ENCODE measurements at places on chromosomes 7 and 10.

- DNase-seq = no peak
Observed at GRCh38 chr7:131819891-131820290, 263.5 kb upstream of the PODXL start.

- no peak for DNase-seq
Observed at GRCh38 chr10:126397640-126398382, 9.5 kb upstream of the ADAM12 start.

GRCh38 chr7:149449897-149450296 lies 11.0 kb downstream of the ZNF777 start:
- DNase-seq = no peak

DNA sequence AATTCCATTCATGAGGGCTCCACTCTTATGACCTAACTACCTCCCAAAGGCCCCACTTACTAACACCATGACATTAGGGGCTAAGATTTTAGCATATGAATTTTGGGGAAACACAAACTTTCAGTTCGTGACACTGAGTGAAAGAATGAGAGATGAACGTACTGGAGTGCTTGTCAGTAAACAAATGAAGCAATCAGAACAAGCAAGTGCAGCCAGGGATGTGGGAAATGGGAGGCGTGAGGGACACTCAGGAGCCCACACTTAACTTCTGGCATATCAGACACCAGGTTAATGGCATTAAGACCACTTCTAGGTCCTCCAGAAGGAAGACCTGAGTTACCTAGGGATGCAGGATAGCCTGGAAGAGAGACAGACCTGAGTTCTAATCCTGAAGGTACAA lies 2.3 kb upstream of the MDFIC start:
- DNase-seq = no peak

GRCh38 chr7:105450177-105450861 lies 61.6 kb upstream of the SRPK2 start:
- no peak for DNase-seq

DNA sequence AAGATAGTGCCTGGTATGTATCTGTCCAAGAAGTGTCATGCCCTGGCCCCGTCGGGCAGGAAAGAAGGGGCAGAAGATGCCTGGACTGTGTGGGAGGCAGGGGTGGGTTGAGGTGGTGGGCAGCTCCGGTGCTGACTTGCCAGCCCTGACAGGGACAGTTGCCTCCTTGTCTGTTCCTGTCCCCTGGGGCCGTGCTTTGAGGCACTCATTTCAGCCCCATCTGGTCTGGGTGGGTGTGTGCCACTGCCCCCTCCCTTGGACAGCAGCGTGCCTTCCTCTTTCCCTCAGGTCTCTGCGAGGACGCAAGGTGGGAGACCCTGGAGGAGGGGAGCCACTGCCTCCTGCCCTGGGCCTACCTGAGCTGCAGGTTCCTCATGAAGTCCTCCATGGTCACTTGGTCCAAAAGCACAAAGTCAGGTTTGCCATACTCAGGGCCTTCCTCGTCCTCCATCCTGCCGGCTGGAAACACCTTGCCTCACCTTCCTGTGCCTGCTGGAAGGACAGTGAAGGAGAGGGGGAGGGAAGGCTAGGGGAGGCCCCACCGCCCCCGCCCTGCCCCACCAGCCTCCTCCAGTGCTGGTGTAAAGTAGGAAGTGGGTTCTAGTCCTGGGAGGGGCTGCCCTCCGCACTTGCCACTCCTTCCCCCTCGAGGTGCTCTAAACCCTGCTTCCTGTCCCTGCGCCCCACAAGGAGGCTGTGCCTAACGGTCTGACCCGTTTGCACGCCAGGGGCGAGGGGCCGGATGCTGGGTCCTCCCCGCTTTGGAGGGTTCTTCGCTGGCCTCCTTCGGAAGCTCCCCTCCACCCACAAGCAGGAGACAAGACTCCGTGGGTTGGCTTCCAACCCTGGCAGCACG lies at the start of gene MYO1G:
Gene MYO1G (minus strand): TSS at position 505 of the 856 bp plus-strand sequence. CDS start 54 bp downstream, at position 451.
- DNase-seq = peak; percentile 58

DNA sequence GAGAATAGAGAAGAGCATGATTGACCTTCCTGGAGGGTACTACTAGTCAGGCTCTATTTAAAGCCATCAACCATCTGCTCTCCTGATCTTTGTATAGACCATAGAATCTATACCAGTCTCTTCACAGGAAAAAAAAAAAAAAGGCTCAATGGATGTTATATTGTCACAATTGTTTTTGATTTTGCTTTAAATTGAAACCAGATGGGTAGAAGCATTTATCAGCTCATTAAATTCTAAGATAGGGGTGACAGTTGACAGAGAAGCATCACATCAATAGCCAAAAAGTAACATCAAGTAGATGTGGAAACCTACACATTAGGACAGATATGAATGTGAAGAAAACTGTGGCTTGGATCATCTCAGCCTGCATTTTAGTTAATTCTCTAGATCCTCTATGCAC lies 558.9 kb upstream of the MBL2 start:
- DNase-seq = no peak

DNA sequence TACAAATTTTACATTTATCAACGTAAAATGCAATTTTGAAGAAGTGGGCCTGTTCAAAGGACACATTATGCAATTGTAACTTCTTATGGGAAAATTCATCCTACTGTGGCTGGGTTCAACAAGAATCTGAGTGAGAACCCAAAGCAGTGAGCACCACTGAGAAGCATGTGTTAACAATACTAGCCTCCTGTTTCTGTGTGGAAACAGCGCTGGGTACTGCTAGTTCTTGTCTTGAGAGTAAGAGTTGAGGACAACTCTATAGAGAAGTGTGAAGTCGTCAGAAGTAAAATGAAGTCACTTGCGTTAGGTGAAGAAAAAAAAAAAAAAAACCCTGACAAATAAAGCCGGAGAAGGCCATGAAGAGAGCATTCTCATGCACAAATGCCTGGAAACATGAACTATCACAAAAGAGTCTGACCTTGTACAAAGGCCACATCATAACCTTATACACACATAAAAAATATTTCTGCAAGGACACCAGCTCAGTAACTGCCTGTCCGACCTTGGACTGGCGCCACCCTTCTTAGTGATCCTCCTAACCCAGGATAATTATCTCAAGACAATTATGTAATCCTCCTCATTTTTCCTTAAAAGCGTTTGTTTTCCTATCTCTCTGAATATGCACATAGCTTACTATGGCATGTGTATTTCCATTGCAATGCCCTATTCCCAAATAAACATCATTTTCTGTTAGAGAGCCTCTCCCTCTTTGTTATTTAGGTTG lies 554.9 kb downstream of the HTR7 start:
- DNase-seq = no peak

GRCh38 chr7:21996641-21997040 lies 50.9 kb upstream of the CDCA7L start:
- no peak for DNase-seq

DNA sequence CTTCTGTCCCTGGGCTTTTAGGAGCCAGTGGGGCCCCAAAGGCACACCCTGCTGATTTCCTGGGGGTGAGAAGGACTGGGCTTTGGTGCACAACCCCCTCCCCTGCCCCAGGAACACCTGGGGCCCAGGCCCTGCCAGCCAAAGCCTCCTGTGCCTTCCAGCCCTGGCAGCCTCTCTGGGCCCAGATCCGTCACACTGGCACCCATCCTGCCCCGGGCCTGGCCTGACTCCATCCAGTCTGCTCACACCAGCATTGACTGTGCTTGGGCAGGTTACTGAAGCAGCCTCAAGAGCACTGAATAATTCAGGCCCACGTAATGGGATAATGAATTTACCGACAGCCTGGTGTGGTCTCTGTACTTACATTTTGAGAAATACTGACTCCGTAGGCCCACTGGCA lies 12.0 kb upstream of the COMTD1 start:
- DNase-seq = no peak

GRCh38 chr10:126803394-126803793 lies 101.8 kb upstream of the DOCK1 start:
- DNase-seq = no peak

DNA sequence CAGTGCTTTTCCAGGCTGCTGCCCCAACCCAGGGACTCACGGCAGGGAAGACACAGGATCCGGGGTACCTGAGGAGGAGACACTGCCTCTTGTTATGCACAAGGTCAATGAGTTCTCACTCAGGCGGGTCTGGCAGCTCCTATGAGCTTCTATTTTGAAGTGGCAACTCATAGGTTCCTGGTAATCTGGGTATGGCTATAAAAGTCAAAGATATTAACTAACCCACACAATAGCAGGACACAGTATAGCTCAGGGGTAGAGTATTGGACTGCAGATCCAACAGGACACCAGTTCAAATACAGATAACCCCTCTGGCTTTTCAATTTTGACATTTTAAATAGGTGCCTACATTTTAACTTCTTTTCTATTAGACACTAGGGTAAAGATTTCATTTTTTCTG lies 130.3 kb upstream of the ZNF746 start:
- no peak for DNase-seq

- DNase-seq = no peak
Observed at GRCh38 chr7:42193471-42194129, 43.4 kb downstream of the GLI3 start.

DNA sequence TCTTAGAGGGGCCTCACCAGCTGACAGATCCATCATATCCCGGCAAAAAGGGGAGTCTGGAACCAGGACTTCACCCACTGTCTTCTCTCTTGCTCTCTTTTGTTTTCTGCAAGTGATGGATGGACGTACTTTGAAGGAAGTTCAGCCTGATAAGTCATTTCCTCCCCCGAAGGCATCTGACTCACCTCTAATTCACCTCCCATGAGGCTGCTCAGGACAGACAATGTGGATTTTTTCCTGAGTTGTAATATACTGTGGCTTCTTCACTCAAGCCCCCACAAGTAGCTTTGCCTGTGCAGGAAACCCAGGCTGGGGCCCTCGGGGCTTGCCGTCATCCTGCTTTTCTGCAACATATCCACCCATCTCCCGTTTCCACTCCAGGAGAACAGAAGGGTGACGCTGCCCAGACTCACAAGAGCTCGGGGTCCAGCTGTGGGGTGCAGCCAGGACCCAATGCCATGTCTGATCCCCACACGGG lies 70.4 kb downstream of the ASB13 start:
- DNase-seq = no peak

GRCh38 chr10:98337484-98337883 lies 69.5 kb upstream of the LOXL4 start:
- no peak for DNase-seq

DNA sequence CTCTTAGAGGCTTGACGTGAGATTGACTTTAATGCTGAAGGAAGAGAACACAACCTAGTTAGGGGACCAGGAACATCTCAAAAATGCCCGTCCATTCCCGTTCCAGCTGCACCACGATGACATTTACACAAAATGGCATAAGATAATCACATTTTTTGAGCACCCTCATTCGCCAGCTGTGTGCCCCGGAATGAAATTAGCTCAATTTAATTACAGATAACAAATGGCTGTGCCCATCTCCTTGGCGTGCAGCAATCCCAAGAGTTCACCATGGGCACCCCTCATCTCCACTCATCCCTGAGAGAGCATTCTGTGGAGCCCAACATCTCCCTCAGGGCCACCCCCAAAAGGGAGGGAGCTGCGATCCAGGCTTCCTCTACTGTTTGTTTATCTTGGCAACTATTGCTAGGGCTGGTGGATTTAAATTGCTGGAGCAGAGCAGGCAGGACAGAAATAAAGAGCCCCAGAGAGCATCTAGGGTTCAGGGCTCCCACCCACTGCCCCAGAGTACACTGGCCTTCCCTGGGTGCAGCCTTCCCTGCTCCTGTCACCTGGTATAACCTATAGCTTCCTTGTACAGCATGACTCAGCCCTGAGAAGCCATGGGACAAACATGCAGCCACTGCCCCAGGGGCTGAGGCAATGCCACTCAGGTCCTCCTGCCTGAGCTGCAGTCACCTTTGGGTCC lies 263.5 kb downstream of the ZEB1 start:
- DNase-seq = no peak

DNA sequence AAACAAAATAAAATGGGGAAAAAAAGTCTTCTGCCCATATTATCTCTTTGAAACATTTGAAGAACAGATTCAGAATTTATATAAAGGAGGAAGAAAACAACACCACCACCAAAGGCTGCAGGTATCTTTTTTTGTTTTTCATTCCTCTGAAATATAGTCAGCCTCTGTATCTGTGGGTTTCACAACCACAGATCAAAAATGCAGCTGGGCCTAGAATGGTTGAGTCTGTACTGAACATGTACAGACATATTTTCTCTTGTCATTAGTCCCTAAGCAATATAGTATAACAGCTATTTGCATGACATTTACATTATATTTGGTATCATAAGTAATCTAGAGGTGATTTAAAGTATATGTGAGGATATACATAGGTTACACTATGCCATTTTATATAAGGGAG lies 559.7 kb upstream of the LRRN3 start:
- no peak for DNase-seq

DNA sequence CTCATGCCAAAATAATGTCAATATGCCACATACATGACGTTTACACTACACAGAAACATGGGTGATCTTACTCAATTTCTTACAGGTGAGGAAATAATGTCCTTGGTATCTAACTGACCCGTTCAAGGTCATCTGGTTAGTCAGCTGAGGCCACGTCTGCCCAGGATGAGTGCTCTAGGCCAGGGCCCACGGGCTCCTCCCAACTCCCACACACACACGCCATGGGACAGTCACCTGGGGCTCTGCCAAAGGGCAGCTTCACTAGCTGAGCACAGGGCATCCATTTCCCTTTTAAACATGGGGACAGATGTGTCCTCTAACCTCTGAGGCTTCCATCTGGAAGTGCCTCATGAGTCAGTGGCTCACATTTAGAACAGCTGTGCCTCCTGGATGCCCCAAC lies 123.9 kb downstream of the TNS3 start:
- no peak for DNase-seq

- DNase-seq = no peak
Observed at GRCh38 chr7:151330661-151331060, 11.0 kb upstream of the NUB1 start.

DNA sequence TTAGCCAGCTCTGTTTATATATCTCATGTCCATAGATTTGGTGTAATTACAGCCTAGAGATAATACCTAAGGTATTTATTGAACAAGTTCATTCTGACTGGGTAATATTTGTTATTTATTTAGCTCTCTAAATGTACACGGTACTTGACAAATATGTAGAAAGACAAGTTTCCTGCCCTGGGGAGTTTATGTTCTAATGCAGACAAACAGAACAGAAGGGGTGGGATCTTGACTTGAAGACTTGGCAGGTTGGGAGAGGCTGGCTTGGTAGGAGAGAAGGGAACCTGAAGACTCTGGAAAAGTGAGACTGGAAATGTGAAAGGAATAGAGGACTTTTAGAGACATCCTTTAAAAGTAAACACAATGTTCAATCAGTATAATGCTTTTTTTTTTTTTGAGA lies 97.7 kb upstream of the CDK6 start:
- no peak for DNase-seq

GRCh38 chr7:22559829-22560489 lies 60.0 kb upstream of the STEAP1B start:
- no peak for DNase-seq

DNA sequence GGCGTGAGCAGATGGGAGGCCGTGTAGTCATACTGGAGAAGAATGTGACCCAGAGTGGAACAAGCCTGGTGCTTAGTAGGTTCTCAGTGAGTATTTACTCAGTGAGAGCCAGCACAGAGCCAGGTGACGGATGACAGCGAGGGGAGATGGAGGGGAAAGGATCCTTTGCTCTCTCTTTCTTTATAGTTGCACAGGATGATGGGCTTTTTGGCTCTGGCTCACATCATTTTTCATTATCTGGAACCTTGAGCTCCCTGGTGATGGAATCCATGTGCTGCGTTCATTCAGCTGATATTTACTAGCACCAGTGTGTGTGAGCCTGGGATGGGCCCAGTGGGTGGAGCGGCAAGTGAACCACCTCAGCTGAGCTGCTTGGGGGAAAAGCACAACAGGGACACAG lies 17.2 kb downstream of the BTBD16 start:
- DNase-seq = no peak
